ENCODE measurements at places on chromosomes 2 and 18.

DNA sequence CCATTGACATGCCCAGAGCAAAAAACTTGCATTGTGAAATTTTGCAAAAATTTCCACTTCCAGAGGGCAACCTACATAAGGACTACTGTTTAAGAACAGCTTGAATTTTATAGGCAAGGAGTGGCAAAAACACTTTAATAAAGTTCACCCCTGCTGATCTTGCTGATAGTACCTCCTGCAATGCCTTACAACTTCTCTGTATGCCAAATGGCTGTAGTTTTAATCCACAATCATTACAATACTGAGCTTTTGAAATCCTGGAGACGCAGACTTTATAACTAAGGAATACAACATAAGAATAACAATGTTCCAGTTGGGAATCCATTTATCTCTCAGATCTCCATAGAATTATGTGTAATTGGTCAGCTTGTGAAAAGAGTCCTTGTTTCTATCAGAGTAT is 247.5 kb downstream of the KCNJ3 start:
- no peak for DNase-seq

DNA sequence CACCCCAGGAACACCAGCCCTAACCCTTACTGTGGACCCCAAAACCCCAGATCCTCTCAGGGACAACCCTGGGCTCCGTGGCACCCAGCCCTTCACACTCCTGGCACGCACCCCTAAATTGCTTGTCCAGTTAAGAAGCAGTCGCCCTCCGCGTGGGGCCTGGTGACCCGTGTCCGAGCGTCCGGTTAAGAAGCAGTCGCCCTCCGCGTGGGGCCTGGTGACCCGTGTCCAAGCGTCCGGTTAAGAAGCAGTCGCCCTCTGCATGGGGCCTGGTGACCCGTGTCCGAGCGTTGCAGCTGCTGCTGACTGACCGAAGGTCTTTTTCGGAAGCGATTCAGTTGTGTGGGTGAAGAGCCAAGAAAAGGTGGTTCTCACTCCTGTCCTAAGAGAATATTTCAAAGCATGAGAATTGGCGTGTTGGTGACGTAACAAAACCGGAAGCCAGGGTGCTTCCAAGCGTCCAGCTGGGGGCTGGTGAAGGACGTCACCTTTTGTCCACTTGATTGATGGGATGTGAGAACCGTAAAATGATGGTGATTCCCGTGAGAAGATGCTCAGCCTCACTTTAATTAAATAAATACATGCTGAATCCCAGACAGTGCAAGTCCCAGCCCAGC is 70.5 kb downstream of the KCNG2 start:
- DNase-seq: no peak

GRCh38 chr2:86695053-86695691 is 24.9 kb upstream of the RMND5A start:
- DNase-seq: peak; percentile 18

GRCh38 chr18:52435301-52435700 is 95.3 kb downstream of the DCC start:
- no peak for DNase-seq

GRCh38 chr2:218262631-218263586 is 2.1 kb downstream of the GPBAR1 start:
- no peak for DNase-seq

- DNase-seq: no peak
These were observed 366.9 kb upstream of the SLC14A2 start for GRCh38 chr18:45248240-45248903.

DNA sequence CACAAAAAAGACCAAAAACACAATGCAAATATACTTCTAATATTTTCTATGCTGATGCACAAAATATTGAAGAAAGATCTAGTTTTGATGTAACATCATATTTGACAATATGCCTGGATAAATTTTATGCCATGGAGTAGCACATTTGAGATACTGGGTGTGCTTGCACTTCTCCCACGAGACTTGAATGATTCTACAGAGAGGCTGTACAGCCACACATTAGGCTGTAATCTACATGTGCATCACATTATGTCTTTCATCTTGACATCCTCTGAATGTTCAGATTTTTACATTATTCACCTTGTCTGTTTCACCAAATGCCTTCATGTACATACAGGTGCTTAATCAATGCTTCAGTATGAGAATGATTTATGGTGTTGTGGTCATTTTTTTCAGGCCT is 756.4 kb upstream of the CDH7 start:
- DNase-seq: no peak
